Sigmoid colon (tissue), 7 donors: ENCODE measurements at places on chromosomes 5 and 9. TPM values are rescaled to one million over a fixed set of nuclear protein-coding genes. Genes with fewer than 3 reads are reported as not detected.

- peaks cover 26% of the 10 kb centered on the region for H3K4me1 ChIP-seq
- no peak for DNase-seq
- no peak overlapping the region for H3K27ac ChIP-seq
- H3K4me3 ChIP-seq, result no peak overlapping the region
These were observed 100.6 kb downstream of the EFNA5 start for GRCh38 chr5:107570181-107570580.

SLC36A3 gene
- not detected for total RNA-seq

DNA sequence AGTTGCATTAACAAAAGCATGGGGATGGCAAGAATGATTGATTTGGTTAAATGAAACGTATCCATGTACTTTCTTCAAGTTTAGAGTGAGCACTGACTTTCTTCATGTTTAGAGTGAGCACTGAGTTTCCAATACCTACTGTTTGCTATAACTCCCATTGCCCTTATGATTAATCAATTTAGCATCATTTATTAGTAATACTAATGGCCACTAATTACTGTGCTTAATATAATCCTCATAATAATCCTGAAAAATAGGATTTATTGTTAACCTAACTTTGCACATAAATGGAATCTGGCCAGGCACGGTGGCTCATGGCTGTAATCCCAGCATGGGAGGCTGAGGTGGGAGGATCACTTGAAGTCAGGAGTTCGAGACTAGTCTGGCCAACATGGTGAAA is 22.1 kb upstream of the GPR21 start:
- no peaks in the 10 kb centered on the region for H3K27me3 ChIP-seq
- H3K36me3 ChIP-seq, result no peaks in the 10 kb centered on the region
- no peak overlapping the region for H3K27ac ChIP-seq
- H3K4me1 ChIP-seq, result peaks cover 9% of the 10 kb centered on the region
- no peak for DNase-seq
- H3K4me3 ChIP-seq, result no peak overlapping the region

DNA sequence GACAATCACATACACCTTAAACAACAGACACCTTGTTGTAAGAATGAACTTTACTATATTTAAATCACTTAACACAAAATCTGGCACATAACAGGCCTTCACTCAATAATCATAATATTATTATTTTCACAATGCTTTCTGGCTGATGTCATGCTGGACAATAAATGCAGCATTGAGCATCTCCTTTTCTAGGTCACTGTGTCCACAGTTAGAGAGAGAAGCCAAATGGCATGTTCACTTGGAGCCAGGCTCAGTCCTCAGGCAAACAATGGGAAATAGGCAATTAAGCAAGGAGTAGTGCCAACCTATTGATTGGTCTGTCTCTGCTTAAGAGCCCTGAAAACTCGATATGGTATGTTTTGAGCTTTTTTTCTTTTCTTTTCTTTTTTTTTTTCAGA is 50.6 kb upstream of the KLF4 start:
- H3K36me3 ChIP-seq, result no peaks in the 10 kb centered on the region
- H3K27me3 ChIP-seq, result no peaks in the 10 kb centered on the region
- no peak overlapping the region for H3K27ac ChIP-seq
- no peak overlapping the region for H3K4me3 ChIP-seq

- H3K4me3 ChIP-seq, result no peak overlapping the region
- H3K36me3 ChIP-seq, result no peaks in the 10 kb centered on the region
- no peak for DNase-seq
- H3K27ac ChIP-seq, result peak overlapping the region; percentile 41
These were observed 21.5 kb upstream of the TGFBI start for GRCh38 chr5:136007271-136007670.
